IMR-90 (cell line): ENCODE measurements at places on chromosomes 4 and X. TPM values are rescaled to one million over a fixed set of nuclear protein-coding genes. Genes with fewer than 3 reads are reported as not detected.
A peak's percentile ranks its signal among the peaks of the same experiment; 100 is the strongest.

DNA sequence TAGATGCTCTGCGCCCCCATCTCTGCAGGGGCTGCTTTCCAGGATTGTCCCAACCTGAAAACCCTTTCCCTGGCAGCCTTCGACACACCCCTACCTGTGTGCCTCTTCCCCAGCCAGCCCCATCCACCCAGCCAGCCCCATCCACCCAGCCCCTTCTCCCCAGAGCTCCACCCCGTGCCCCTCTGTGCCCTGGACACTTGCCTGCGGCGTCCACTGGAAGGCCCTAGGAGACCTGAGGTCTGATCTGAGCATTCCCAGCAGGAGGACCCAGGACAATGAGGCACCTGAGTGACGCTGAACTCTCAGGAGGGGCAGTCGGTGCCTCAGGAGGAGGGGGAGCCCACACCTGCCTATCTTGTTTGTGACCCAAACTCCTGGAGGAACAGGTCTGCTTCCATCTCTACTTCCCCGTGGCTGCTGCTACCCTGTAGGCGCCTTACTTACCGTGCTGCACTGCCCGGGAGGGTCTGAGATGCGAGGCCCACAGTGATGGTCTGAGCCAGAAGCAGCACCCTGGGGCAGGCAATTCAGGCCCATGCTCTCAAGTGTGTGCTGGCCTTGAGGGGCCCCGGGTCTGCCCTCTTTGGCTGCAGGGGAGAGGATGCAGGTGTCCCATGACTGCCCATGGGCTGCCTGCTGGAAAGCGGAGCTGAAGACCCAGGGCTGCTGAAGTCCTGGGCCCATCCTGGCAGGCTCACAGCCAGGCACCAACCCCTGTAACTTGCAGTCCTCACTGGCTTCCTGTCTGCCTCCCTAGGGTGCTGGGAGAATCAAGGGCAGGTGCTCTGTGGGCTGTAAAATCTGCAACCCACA, 4.9 kb downstream of the LRPAP1 start:
- DNase-seq, result no peak

DNA sequence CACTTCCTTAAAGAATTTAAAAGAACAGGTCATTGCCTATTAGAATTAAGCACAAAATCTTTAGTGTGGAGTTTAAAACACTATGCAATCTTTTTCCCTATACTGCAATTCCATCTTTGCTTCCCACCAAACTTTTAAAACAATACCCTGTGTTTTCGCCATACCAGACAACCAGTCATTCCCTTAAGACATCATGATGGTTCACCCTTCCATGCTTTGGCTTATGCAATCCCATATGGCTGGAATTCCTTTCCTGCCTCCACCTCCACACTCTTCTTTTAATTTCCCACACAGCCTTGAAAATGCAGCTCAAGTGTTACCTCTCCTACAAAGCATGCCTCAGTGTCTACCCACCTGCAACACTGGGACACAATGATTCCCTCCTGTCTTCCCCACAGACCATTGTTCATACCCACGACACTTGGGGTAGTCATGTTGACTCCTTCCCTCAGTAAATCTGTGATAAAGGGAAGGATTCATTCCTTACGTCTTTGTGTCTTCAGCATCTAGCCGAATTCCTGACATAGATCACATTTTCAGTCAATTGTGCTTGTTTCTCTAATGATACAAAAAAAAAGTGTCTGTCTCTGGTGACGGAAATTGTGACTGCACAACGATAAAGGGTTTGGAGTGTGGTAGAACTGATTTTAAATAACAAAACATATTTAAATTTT, 166.3 kb downstream of the FNIP2 start:
- peak; percentile 17 for DNase-seq

- no peak for DNase-seq
Measured at GRCh38 chr4:7472442-7473013, 37.8 kb upstream of the PSAPL1 start.

GRCh38 chrX:50871922-50872453, 38.5 kb upstream of the BMP15 start:
- DNase-seq, result no peak

DNA sequence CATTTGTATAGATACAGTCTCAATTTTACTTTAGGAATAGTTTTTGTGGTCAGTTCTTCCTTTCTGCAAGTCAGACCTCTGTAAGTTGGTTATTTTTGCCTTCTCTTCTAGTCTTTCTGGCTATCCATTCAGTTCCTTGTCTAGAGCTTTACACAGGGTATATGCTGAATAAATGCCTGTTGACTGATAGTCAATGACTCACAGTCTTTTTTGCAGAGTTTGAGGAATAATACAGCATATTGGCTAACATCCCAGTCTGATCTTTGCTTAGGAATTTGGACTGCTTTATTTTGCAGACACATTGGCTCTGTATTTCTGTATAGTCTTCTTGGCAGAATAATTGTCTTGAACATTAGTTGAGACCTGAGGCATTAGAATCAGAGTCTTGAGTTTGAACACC, 132.4 kb downstream of the MAGEC1 start:
- peak; percentile 0 for DNase-seq

GRCh38 chrX:106037835-106038473, 573 bp downstream of the SERPINA7 start:
- DNase-seq, result no peak

- peak; percentile 19 for DNase-seq
Measured at GRCh38 chrX:43349363-43349762, 306.7 kb upstream of the MAOA start.

DNA sequence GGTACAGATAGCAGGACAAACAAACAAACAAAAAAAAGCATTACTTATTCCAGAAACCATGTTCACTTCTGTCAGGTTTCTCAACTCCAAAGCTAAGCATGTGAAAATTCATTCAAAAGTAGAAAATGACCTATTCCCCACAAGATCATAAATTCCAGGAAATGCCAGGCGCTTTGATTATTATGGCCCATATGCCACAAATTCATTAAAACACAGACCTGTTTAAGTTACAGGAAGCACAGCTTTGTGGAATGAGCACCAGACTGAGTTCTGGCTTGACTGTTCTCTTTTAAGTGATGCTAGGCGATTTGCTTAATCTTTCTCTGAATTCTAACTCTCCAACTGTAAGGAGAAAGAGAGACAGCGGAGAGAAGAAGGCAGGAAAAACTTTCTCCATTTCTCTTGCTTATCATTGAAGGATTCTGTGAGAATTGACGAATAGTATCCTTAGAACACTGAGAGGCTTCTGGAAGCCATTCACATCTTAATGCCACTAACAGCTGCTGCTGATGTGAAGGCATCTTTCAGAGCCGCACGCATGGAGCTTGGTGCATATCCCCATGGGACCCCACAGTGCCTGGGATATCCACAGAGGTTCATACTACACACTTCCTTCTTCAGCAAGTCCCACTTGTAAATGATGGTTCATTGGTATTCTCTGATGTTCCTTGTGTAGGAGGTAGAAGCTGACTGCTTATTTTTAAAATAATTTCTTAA, 138.0 kb downstream of the ZNF674 start:
- no peak for DNase-seq

- DNase-seq, result no peak
Measured at GRCh38 chrX:43566170-43566569, 89.9 kb upstream of the MAOA start.

- DNase-seq, result no peak
Measured at GRCh38 chr4:119394826-119395225, 72.9 kb upstream of the FABP2 start.

- DNase-seq, result no peak
Measured at GRCh38 chr4:16293210-16293838, 67.1 kb upstream of the TAPT1 start.

DNA sequence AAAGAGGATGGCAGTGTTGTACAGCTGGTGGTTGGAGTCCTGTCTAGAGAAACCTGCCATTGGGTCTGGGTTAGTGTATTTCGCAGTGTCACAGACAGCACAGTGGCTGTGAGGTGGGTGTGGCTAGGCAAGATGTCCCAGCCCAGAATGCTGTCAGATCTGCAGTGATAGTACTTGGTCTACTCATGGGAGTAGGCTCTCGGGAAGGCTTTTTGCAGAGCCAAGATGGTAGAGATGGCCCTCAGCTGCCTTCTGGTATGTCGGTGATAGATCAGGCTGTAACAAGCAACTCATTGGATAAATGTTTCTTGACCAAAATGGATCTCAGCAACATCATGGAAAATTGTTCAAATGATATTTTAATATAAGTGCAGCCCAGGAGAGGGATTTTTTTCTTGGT, 84.3 kb upstream of the WDR1 start:
- DNase-seq, result no peak

DNA sequence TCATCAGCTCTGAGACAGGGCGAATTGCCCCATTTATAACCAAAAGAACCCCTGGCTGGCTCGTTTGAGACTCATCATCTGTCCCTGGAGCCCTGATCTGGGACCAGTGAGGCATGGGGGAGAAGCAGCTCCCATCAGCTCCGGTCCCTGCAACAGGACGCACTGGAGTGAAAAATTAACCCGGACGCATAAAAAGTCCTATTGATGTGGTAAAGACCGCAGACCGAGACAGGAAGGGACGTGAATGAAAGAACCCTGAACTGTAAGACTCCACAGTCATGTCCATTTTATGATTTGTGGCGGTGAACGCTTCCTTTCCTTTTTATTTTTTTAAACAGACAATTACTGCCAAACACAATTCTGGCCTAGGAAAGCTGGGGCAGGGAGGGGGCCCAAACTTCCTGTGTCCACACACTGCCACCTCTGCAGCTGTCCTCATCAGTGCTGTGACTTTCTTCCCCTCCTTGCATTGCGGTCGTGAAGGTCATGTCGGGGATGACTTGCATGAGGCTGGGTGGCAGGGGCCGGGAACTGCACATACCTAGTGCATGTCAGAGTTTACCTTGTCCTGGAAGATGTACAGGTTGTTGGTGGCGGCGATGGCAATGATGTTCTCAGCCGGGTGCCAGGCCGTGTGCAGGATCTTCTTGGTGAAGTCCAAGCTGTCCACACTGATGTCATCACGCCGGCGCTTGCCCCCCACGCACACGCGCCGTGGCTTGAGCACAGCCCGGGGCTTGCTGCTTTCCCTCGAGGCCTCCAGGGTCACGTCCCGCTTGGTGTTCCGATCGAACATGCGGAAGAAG, 53.3 kb downstream of the WFS1 start:
- no peak for DNase-seq

- DNase-seq, result no peak
Measured at GRCh38 chrX:138349351-138349750, 362.2 kb downstream of the FGF13 start.

- no peak for DNase-seq
Measured at GRCh38 chr4:4317496-4318232, 27.6 kb downstream of the ZBTB49 start.

GRCh38 chr4:34790131-34790530, 1454.2 kb downstream of the ARAP2 start:
- no peak for DNase-seq

GRCh38 chrX:46263494-46263893, 281.7 kb downstream of the ZNF674 start:
- DNase-seq, result no peak

DNA sequence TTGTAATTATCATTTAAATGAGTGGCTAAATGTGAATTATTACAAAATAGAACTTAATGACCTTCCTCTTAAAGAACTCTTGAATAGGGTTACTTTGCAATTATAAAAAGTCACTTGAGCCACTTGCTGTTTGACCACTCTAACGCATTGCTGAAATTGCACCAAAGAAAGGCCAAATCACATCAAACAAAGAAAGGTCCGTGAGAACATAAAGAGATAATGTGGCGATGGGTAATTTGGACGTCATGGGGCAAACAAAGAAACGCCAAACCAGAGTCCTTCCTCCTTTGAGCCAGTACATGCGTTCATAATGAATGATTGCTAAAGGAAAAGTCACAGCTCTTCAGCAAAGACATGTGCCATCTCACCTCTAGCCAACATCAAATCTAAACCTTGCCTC, 229.8 kb upstream of the STS start:
- DNase-seq, result no peak

DNA sequence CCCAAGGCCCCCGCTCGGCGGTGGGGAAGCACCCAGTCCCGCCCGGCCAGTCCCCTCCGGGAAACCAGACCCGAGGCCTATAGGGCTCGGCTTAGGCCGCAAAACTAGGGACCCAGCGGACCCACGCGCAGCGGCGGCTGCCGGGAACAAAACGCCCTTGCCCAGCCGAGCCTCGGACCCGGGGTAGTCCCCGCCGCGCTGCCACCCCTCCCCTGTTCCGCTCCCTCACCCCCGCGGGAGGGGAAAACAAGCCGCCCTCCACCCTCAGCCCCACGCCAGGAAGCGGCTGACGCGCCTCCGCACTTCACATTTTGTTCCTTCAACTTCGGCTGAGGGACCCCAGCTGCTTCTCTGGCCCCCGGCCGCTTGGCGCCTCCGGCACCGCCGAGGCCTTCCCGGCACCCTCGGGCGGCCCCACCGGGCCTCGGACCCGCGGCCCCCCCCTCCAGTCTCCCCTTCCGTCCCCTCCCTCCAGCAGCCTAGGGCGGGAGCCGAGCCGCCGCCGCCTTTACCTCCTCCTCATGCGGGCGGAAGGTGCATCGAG, 694 bp downstream of the PDS5A start:
- DNase-seq, result no peak

DNA sequence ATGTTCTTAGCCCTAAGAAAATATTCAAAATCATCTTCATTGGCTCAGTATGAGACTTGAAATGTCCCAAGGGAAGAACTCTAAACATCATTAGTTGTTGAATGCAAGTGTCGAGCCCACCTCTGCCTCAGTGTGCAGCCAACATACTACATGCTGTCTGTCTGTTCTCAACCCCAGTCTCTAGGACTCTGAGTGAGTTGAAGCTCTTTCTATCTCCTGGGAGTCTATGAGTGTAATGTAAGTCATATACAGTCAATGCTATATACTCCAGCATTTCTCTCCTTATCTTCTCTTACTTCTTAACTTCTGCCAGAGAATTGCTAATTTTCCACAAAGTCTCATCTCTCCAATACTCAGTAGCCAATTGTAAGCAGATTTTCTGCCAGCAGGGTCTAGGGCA, 61.3 kb downstream of the SPATA18 start:
- DNase-seq, result no peak

DNA sequence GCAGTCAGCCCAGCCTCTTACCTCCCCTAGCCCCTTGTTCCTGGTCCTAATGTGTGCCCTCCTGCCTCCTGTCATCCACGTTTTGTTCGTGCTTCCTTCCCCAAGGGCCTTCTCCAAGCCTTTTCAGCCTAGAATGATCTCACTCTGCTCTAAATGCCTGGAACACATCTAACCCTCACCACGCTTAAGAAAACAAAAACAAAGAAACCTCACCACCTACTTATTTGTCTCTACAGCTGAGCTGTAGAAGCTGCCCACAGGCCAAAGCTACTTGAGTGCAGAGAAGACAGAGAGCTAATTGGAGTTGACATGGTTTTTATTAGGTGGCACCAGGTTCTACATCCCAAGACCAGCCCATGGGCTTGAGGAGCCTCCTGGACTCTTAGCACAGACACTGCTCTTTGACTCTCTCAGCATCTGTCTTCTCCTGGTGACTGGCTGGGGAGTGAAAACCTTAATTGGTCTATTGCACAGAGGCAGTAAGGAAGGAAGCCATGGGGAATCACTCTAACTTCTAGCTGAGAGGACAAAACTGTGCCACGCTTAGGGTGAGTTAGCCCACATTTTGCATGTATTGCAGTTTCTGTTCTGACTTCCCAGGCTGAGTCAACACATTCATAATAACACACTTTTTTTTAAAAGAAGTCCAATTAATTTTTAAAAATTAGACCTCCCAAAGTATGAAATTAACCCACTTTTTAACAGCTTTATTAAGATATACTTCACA, 52.3 kb upstream of the PDK3 start:
- no peak for DNase-seq

The MND1 gene
- total RNA-seq, result 0.36 and 3.3 TPM in 2 replicates

The NSG1 gene
- total RNA-seq, result 0.56 and 0.72 TPM in 2 replicates

The CHRNA9 gene
- total RNA-seq, result not detected in 2 replicates

The LDOC1 gene
- 5.4 and 7.2 TPM in 2 replicates for total RNA-seq

The MAGEA10 gene
- not detected in 2 replicates for total RNA-seq

The MBNL3 gene
- total RNA-seq, result 1.1 TPM in 2 replicates

The GABRB1 gene
- total RNA-seq, result 16.1 and 16.4 TPM in 2 replicates

The NDST4 gene
- not detected in 2 replicates for total RNA-seq

The EDA gene
- total RNA-seq, result under 0.01 TPM in 2 replicates

The TMSB15B gene
- total RNA-seq, result 5.6 and 7.9 TPM in 2 replicates

The COX7B2 gene
- not detected in 2 replicates for total RNA-seq

The DIPK2B gene
- total RNA-seq, result not detected in 2 replicates
